Activated CD4-positive, alpha-beta T cell treated with anti-CD3 and anti-CD28 coated beads for 36 hours (primary cell): ENCODE measurements at places on chromosomes 5 and 9. TPM values are rescaled to one million over a fixed set of nuclear protein-coding genes. Genes with fewer than 3 reads are reported as not detected.

DNA sequence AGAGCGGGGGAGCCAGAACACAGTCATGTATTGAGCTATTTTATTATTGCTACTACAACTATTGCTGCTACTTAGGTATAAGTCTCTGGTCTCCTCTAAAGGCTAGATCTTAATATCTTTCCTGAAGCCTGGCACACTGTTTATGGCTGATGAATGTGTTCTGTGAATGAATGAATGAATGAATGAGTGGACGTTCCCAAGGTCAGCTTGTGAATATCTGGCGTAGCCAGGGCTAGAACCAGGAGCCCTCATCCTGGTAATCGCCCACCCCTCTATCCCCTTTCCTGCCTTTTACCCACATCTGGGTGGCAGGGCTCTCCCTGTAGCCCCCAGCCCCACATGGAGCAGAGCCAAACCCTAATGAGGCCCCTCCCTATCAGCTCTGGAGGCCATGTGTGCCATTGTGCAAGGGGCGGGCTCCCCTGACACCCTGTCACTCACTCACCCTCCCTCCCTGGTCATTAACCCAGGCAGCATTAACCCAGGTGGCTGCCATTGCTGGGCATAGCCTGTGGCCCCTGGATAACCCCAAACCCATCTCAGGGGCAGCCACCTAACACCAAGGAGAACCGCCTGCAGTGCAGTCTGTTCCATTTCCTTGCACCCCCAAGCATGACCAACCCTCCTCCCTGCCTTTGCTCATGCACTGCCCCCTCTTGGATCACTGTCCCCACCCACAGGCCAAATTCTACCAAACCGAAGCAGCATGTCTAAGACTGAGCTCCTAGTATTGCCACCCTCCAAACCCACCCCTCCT is 2.0 kb upstream of the AKNA start:
- H3K4me1 ChIP-seq = peaks cover 63% of the 10 kb centered on the region
- H3K36me3 ChIP-seq = peaks cover 60% of the 10 kb centered on the region
- peak overlapping the region; percentile 99 for H3K27ac ChIP-seq
- DNase-seq = peak; percentile 45

GRCh38 chr5:53480416-53481158 is at the start of gene FST:
FST (plus strand) TSS chr5:53480629; CDS start chr5:53480792, 163 bp downstream.
- peaks cover 48% of the 10 kb centered on the region for H3K27me3 ChIP-seq
- peak within 1 kb of the TSS; percentile 6 for H3K27ac ChIP-seq
- peaks cover 37% of the 10 kb centered on the region for H3K4me1 ChIP-seq
- no peaks in the 10 kb centered on the region for H3K36me3 ChIP-seq
- peak within 1 kb of the TSS; percentile 79 for H3K4me3 ChIP-seq
- peak; percentile 29 for DNase-seq

GRCh38 chr9:2630158-2630557 is 8.6 kb downstream of the VLDLR start:
- H3K27me3 ChIP-seq = peaks cover 28% of the 10 kb centered on the region
- no peaks in the 10 kb centered on the region for H3K36me3 ChIP-seq
- H3K4me1 ChIP-seq = no peaks in the 10 kb centered on the region
- H3K27ac ChIP-seq = no peak overlapping the region

DNA sequence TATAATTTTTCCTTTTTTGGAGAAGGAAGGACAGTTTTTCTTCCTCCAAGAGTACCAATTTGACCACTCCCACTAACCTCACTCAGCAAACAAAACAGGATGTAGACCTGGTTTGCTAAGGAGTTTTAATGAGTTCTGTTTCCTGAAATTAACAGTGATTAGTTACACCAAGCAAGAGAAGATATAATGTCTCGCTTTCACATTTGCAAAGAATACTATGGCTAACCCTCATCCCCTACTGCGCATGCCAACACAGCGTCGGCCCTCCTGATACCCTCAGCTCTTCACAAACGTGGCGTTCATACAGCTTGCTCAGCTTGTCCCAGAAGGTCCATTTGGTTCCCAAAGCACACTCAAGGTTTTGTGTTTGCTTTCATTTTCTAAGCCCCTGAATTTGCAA is 41.9 kb upstream of the IPPK start:
- no peaks in the 10 kb centered on the region for H3K27me3 ChIP-seq
- peak; percentile 33 for DNase-seq
- H3K27ac ChIP-seq = peak overlapping the region; percentile 61
- H3K36me3 ChIP-seq = peaks cover 42% of the 10 kb centered on the region
- H3K4me3 ChIP-seq = no peak overlapping the region

DNA sequence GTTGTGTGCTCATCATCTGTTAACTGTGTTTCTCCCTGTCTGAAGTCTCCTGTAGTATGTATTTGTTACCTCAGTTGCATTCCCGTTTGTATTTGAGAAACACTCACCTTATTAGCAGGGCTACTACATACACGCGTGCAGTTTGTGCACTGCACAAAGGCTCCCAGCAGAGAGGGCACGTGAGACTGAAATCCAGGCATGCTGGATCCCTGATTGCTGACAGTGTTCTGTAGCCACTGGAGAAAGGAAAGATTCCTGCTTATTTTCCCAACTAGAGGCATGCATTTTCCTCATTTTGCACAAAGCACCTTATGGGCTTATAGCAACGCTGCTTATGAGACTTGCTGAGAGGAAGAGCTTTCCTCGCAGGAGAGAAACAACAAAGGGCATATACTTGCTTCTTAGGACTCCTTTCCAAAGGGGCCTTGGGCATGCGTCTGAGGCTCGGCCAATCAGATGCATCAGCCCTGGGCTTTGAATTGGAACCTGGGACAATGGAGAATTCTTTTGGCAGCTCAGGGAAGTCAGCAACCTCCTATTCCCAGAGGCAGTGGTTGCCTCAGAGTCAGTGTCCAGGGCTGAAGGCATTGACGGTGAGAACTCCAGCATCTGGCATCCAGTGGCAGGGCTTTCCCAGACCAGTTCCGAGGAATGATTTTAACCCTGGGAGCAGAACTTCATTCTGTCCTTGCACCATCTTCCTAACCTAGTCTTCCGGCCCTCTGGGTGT is 9.9 kb upstream of the MEGF10 start:
- no peaks in the 10 kb centered on the region for H3K4me1 ChIP-seq
- no peak for DNase-seq
- H3K36me3 ChIP-seq = no peaks in the 10 kb centered on the region
- no peak overlapping the region for H3K4me3 ChIP-seq
- no peak overlapping the region for H3K27ac ChIP-seq

DNA sequence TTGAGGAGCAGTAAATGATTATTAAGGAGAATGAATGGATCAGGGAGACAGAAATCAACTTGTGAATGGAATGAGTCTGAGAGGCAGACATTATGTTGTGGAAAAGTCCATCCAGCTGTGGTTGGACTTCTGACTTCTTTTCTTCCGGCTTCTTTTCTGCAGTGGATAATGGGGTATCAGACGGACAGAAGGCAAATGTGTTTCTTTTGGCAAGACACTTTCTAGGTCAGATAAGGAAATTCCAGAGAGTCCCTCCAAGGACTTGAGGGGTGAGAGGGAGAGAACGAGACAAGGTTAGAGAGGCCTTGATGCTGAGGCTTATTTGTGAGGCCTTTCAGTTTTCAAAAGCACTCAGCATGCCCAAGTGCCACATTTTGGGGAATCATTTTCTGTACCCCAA is 17.1 kb upstream of the GRHPR start:
- H3K4me1 ChIP-seq = peaks cover 17% of the 10 kb centered on the region
- no peaks in the 10 kb centered on the region for H3K36me3 ChIP-seq

DNA sequence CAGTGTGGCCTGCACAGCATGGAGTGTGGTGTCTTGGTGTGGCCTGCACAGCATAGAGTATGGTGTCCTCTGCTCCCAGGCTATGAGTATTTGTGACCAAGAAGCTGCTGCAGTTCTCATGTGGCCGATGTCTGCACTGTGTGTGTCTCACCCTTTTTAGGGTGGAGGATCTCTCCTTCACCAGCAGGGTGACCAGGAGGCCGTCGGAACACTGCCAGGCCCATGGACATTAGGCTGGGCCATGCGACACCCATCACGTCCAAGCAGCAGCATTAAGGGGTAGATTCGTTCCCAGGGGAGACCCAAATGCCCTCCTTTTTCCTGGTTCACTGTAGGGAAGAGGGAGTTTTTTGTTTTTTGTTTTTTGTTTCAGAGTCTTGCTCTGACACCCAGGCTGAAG is 115.3 kb upstream of the SPIN1 start:
- H3K4me1 ChIP-seq = peaks cover 11% of the 10 kb centered on the region
- H3K36me3 ChIP-seq = no peaks in the 10 kb centered on the region
- no peak overlapping the region for H3K4me3 ChIP-seq
- H3K27me3 ChIP-seq = no peaks in the 10 kb centered on the region
- no peak for DNase-seq

GRCh38 chr5:109315245-109315644 is 94.5 kb downstream of the PJA2 start:
- DNase-seq = no peak
- H3K4me1 ChIP-seq = no peaks in the 10 kb centered on the region
- no peak overlapping the region for H3K4me3 ChIP-seq
- H3K27me3 ChIP-seq = no peaks in the 10 kb centered on the region
- no peak overlapping the region for H3K27ac ChIP-seq

The STOML2 gene
- 201 TPM for total RNA-seq

The SLC34A1 gene
- total RNA-seq = not detected

The GLDC gene
- 0.95 TPM for total RNA-seq

The ADAMTS2 gene
- total RNA-seq = not detected

The WDR36 gene
- total RNA-seq = 58.6 TPM

The FOXD4 gene
- total RNA-seq = 0.16 TPM

The FYB1 gene
- 171 TPM for total RNA-seq
